SK-MEL-5 (cell line): ENCODE measurements at places on chromosomes 1 and 21.

DNA sequence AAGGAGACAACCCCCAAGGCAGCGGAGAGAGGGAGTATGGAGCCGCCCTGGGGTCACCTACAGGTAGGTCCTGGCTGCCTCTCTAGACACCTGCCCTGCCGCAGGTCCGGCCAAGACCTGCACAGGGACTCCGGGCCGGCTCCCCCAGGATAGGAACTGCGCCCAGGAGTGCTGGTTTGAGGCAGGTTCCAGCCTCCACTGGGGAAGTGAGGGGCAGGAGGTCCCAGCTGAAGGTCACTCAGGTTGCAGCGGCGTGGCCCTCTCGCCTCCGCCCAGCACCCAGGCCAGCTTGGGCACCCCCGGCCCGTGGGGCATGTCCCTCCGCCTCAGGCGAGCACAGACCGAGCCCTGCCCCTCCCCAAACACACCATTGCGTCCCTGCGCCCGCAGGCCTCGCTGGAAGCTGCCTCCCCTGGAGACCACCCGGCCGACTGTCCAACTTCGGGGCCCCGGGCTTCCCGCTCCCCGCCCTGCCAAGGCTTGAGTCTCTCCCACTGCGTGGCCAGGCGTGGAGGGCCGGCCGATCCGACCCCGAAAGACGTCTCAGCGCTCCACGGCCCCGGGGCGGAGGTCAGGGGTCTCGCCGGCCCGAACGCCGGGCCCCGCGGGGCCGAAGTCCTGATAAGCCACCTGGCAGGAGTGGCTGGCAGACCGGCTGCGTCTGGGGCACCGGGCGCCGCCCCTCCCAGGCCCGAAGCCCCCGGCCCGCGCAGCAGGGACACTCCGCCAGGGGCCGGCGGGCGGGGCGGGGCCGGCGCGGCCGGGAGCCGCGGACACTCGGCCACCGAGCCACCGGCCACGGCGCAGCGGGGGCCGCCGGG, 1.4 kb upstream of the SKI start:
- DNase-seq, result no peak

GRCh38 chr1:28668956-28669723, 556 bp downstream of the GMEB1 start:
- DNase-seq, result peak; percentile 22

DNA sequence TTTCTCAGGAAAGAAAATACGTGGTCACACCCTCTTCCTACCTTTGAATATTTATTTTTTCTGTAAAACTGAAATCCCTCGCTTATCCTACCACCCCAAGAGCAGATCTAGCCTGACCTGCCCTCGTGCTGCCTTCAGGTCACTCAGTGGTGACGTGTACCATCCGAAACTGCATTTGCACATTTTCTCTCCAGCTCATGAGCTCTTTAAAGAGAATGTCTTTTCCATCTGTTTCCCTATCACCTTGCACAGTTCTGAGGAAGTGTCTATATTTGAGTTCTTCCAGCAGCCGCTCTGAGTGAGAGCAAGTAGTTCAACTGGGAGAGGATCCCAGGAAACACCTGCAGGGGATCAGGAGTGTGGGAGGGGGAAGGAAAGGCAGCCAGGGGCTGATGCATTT, 91.7 kb downstream of the OMA1 start:
- no peak for DNase-seq

DNA sequence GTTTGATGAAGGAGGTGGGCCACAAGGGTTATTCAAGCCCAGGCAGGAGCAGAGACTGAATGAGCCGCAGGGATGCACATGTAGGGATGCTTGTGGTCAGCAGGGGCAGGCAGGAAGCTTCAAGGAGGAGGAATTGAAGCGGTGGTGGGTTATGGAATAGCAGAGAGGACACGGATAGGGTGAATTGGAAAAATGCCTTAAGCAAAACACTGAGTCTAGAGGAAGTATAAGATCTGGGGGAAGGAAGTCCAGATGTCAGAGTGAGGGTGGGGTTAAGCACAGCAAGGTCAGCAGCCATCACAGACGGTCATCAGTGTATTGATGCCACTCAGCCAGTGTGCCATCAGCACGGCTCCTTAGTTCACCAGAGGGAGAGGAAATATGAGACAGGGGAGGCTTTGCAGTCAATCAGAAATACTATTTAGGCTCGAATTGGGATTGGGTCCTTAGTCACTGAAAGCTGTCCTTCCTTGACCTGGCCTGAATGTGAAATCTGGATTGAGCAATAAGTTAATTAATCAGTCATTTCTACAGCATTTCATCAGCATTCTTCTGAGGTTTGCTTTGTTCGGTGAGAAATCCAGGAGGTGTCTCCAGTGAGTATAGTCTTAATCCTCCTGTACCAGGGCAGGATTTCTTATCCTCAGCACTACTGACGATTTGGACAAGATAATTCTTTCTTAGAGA, 6.0 kb upstream of the LCE1F start:
- peak; percentile 26 for DNase-seq

DNA sequence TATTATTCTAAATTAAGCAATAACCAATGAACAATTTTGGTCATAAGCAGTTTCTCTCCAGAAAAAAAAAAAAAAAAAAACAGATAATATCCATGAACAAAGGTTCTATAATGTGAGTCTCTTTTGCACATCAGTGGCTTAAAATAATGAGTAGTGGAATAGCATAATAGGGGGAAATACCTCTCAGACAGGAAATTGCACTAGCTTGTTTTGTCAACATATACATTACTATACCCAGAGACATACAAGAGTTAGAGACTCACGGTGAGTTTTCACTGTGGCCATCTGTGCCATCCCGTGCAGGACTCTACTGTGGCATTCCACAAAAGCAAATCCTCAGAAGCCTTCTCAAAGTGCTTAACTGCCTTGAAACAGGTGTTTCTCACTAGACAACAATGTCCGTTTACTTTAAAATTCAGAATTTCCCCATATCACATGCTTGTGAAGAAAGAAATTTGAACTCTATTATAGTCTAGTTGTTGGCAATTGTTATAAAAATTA, 697.9 kb downstream of the USP25 start:
- no peak for DNase-seq

GRCh38 chr1:223183268-223183862, 40.3 kb upstream of the TLR5 start:
- no peak for DNase-seq

- DNase-seq, result no peak
Observed at GRCh38 chr1:85665932-85666331, 42.3 kb downstream of the ZNHIT6 start.

- no peak for DNase-seq
Observed at GRCh38 chr1:10709165-10709564, 87.3 kb downstream of the CASZ1 start.

DNA sequence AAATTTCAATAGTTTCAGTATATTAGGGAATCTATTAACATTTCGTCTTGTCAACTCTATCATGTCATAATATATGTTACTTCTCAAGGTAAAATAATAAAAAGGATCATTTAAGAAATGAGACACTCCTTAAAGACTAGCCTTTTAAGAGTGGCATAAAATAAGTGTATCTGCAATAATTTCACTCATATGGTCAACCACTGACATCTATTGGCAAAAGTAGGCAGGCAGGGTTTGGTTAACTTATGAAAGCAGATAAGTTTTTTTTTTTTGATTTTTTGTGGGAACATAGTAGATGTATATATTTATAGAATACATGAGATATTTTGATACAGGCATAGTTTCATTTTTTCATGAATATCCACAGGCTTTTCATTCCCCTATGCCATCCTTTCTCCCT, 5.5 kb upstream of the RGS21 start:
- peak; percentile 78 for DNase-seq

- DNase-seq, result no peak
Observed at GRCh38 chr1:61506236-61506635, 218.7 kb downstream of the TM2D1 start.

DNA sequence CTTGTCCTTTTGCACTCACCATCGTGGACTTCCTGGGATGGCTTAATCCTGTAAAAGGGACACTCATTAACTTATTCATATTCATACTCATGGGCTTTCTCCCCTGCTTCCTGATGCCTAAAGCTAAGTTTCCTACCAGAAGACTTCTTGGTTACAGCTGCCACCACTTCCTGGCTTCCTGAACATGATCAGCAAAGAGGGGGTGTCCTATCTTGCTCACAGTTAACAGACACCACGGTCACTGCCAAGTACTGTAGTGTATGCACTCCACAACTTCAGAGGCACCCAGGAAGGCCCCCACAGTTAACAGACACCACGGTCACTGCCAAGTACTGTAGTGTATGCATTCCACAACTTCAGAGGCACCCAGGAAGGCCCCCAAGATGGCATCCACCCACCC, 177.8 kb downstream of the SIPA1L2 start:
- DNase-seq, result no peak

DNA sequence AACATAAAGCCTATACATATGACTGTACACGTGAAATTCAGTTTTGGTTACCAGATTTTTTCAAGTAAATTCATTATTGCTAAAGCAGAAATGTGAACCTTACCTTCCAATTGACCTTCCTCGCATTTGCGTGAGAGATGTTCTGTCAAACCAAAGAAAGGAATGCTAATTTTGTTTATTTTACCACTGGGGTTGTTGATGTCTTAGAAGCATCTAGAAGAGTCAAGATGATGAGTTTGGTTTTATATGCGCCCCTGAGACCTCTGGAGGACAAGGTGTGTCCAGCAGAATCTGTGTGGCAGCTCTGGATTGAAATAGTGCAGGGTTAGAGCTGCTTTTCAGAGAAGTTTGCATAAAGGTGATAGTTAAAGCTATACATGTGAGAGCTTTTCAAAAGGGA, 48.4 kb downstream of the ZBTB40 start:
- DNase-seq, result no peak

GRCh38 chr1:17540255-17541001, 930 bp downstream of the ARHGEF10L start:
- DNase-seq, result no peak

DNA sequence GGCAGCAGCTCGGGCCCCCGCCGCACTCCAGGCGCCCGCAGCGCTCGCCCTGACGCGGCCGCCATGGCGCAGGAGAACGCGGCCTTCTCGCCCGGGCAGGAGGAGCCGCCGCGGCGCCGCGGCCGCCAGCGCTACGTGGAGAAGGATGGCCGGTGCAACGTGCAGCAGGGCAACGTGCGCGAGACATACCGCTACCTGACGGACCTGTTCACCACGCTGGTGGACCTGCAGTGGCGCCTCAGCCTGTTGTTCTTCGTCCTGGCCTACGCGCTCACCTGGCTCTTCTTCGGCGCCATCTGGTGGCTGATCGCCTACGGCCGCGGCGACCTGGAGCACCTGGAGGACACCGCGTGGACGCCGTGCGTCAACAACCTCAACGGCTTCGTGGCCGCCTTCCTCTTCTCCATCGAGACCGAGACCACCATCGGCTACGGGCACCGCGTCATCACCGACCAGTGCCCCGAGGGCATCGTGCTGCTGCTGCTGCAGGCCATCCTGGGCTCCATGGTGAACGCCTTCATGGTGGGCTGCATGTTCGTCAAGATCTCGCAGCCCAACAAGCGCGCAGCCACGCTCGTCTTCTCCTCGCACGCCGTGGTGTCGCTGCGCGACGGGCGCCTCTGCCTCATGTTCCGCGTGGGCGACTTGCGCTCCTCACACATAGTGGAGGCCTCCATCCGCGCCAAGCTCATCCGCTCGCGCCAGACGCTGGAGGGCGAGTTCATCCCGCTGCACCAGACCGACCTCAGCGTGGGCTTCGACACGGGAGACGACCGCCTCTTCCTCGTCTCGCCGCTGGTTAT, 2.8 kb downstream of the KCNJ9 start:
- DNase-seq, result no peak

DNA sequence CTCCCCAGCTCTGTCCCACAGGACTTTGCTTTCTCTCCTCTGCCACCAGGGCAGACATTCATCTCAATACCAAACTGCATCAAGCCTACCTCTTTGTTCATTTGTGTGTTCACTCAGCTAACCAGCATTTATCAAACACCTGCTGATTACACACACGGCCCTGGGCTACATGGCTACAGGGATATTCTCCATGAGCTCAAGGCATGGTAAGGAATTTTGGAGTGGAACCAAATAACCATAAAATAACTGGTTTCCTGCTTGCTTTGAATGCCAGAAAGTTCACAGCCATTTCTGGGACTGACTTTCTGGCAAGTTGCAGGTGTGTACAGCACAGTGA, 54.6 kb downstream of the LDLRAD2 start:
- no peak for DNase-seq

GRCh38 chr21:17343055-17343454, 169.8 kb upstream of the CXADR start:
- DNase-seq, result peak; percentile 30

- no peak for DNase-seq
Observed at GRCh38 chr1:211336775-211337174, 10.1 kb downstream of the TRAF5 start.

DNA sequence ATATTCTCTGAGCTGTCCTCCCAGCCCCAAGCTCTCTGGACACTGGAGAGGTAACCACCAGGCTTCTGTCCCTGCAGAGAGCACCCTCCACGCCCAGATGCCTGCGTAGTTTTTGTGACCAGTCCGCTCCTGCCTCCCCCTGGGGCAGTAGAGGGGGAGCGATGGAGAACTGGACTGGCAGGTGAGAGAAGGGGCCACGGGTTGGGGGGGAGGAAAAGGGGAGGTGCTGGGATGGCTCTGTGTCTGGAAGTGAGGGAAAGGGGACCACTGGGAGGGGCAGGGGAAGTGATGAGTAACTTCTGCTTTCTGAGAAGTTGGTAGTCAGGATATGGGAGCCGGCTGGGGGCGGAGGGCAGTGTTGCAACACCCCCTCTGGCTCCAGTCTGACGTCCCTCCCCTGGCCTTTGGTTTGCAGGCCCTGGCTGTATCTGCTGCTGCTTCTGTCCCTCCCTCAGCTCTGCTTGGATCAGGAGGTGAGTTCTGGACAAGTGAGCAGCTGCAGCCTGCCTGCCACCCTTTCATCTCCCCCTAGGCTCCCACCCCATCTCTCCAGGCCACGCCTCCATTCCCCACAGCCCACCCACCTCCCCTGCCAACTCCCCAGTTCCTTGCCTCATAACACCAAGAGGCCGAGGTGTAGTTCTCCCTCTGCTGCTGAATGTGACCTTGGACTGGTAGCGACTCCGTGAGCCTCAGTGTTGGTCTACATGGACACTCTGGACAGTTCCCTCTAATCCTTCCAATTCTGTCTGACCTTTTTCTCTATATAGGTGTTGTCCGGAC, 3.1 kb downstream of the ADAMTSL4 start:
- DNase-seq, result no peak

GRCh38 chr1:41363591-41364320, 2.5 kb downstream of the FOXO6 start:
- no peak for DNase-seq

- peak; percentile 44 for DNase-seq
Observed at GRCh38 chr1:154609398-154610380, 1.7 kb upstream of the ADAR start.

GRCh38 chr1:59511476-59512465, 214.9 kb downstream of the FGGY start:
- no peak for DNase-seq

- no peak for DNase-seq
Observed at GRCh38 chr1:95503278-95504030, 269.4 kb downstream of the RWDD3 start.

- DNase-seq, result peak; percentile 19
Observed at GRCh38 chr1:64965366-64966157, 787 bp downstream of the JAK1 start.
